ENCODE measurements at places on chromosomes 4 and X. TPM values are rescaled to one million over a fixed set of nuclear protein-coding genes. Genes with fewer than 3 reads are reported as not detected.

The HTN1 gene
- not detected for total RNA-seq

The TEX13B gene
- total RNA-seq = not detected

The NSG1 gene
- 7.7 TPM for total RNA-seq

The FGA gene
- total RNA-seq = not detected

The PFKFB1 gene
- 0.60 TPM for total RNA-seq

- peaks cover 16% of the 10 kb centered on the region for H3K36me3 ChIP-seq
- DNase-seq = no peak
- H3K4me3 ChIP-seq = no peak overlapping the region
- peaks cover 8% of the 10 kb centered on the region for H3K4me1 ChIP-seq
Observed at GRCh38 chr4:26931966-26932365, 71.3 kb downstream of the STIM2 start.

GRCh38 chrX:138845786-138846185, 134.3 kb upstream of the FGF13 start:
- H3K27ac ChIP-seq = no peak overlapping the region
- DNase-seq = no peak
- H3K4me3 ChIP-seq = no peak overlapping the region

DNA sequence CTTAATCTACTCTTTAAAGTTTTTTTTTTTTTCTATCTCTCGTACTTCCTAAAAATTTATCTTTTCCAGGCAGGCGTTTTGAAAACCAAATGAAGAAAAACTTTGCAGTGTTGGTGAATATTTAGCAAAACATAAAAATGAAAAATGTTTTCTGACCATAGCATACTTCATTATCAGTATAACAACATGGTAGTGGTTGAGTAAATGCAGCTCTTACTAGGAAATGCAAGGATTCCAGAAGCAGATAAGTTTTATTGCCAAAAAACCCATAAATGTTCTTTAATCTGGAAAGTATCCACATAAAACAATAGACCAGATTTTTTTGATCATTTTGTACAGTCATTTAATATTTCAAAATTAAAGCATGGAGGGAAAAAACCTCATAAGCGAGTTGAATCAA, 136.9 kb upstream of the GUCY1A1 start:
- H3K4me3 ChIP-seq = no peak overlapping the region
- H3K36me3 ChIP-seq = no peaks in the 10 kb centered on the region
- H3K4me1 ChIP-seq = no peaks in the 10 kb centered on the region
- no peak for DNase-seq

DNA sequence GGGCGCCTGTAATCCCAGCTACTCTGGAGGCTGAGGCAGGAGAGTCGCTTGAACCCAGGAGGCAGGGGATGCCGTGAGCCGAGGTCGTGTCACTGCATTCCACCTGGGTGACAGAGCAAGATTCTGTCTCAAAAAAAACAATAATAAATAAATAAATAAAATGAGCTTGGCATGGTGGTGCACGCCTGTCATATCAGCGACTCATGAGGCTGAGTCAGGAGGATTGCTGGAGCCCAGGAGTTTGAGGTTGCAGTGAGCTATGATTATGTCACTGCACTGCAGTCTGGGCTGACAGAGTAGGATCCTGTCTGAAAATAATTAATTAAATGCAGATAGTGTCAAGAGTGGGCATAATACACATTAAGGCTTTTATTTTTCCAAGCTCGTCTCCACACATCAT, 77.5 kb downstream of the DHRSX start:
- H3K27me3 ChIP-seq = no peaks in the 10 kb centered on the region
- peaks cover 51% of the 10 kb centered on the region for H3K36me3 ChIP-seq
- H3K4me3 ChIP-seq = no peak overlapping the region
- no peak overlapping the region for H3K27ac ChIP-seq
- no peaks in the 10 kb centered on the region for H3K4me1 ChIP-seq

- H3K36me3 ChIP-seq = peaks cover 8% of the 10 kb centered on the region
- no peaks in the 10 kb centered on the region for H3K27me3 ChIP-seq
- no peak overlapping the region for H3K27ac ChIP-seq
- no peak for DNase-seq
- peaks cover 13% of the 10 kb centered on the region for H3K4me1 ChIP-seq
Observed at GRCh38 chr4:98573791-98574190, 84.6 kb downstream of the TSPAN5 start.

GRCh38 chr4:162847945-162848549, 318.6 kb downstream of the NAF1 start:
- H3K27me3 ChIP-seq = no peaks in the 10 kb centered on the region
- no peaks in the 10 kb centered on the region for H3K4me1 ChIP-seq
- no peak for DNase-seq
- H3K4me3 ChIP-seq = no peak overlapping the region

GRCh38 chrX:109294097-109294814, 187.6 kb downstream of the GUCY2F start:
- H3K4me3 ChIP-seq = no peak overlapping the region
- no peaks in the 10 kb centered on the region for H3K36me3 ChIP-seq
- no peak overlapping the region for H3K27ac ChIP-seq
- no peaks in the 10 kb centered on the region for H3K27me3 ChIP-seq

GRCh38 chrX:45614853-45615252, 414.2 kb upstream of the DIPK2B start:
- H3K4me3 ChIP-seq = no peak overlapping the region
- no peaks in the 10 kb centered on the region for H3K27me3 ChIP-seq
- peaks cover 6% of the 10 kb centered on the region for H3K36me3 ChIP-seq
- H3K4me1 ChIP-seq = no peaks in the 10 kb centered on the region

- no peaks in the 10 kb centered on the region for H3K27me3 ChIP-seq
- H3K4me1 ChIP-seq = no peaks in the 10 kb centered on the region
- no peaks in the 10 kb centered on the region for H3K36me3 ChIP-seq
- H3K4me3 ChIP-seq = no peak overlapping the region
- no peak for DNase-seq
Observed at GRCh38 chrX:87409113-87409841, 108.3 kb upstream of the KLHL4 start.

- H3K27me3 ChIP-seq = peaks cover 32% of the 10 kb centered on the region
- no peak overlapping the region for H3K4me3 ChIP-seq
- peaks cover 16% of the 10 kb centered on the region for H3K4me1 ChIP-seq
- H3K36me3 ChIP-seq = no peaks in the 10 kb centered on the region
Observed at GRCh38 chrX:49312176-49312575, 8.7 kb downstream of the GAGE10 start.
